ENCODE measurements at places on chromosomes 7 and 10. TPM values are rescaled to one million over a fixed set of nuclear protein-coding genes. Genes with fewer than 3 reads are reported as not detected.

DNA sequence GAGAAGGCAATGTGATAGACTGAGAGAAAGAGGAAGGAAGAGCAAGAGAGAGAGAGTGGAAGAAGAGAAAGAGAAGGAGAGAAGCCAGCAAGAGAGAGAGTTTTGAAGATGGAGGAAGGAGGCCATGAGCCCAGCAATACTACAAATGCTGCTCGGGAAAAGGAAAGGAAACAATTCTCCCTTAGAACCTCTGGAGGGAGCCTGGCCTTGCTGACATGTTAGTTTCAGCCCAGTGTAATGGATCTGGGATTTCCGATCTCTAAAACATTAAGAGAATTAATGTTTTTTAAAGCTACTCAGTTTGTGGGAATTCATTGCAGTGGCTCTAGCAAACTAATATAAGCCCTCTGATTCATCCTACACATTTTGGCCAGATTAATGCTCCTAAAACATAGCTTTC is 206.8 kb upstream of the MTPN start:
- DNase-seq = no peak

DNA sequence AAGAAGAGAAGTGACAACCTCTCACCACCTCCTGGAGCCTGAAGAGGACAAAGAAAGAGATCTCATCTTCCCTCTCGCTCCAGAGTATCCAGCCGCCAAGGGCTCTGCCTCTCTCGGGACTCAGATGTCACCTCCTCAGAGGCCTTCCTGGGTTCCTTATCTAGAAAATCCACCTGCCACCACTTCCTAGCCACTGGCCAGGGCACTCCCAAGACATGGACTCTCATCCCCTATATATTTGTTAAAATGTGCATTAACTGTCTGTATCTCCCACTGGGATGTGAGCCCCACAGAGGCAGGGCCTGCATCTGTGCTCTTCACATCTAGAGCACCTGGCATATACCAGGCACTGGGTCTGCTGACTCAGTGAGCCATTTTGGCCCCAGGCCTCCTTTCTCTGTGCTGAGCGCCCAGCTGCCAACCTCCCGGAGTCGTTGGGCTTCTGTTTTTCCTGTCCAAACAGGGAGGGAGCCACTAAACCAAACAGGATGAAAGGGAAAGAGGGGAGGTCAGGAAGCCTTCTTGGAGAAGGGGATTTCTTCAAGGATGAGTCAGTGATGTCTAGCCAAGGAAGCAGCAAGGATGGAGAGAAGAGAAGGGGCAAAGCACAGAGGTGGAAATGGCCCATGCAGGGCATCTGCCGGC is 58.9 kb downstream of the KCNMA1 start:
- DNase-seq = no peak

AFAP1L2 gene
- 0.45 TPM for total RNA-seq

DNA sequence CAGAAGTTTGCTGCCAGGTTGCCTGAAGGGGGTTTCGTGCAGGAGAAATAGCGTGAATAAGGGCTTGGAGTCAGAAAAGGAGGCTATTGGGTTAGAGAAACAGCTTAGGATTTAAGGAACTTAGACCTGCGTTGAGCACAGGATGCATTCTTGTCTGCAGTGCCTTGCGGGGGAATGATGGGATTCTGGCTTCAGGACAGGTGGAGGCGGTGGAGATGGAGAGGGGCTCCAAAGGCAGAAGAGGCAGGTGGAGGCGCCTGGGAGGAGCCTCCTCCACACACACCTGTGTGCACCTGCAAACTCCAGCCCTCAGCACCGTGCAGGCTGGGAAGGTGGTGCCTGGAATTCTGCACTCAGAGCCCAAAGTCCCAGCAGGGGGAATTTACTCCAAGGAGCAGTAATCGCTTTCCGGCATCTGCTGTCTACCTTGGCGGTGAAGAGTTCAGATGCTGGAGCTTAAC is 1.8 kb downstream of the CLIP2 start:
- DNase-seq = no peak

C7orf57 gene
- 0.15 TPM for total RNA-seq

DNA sequence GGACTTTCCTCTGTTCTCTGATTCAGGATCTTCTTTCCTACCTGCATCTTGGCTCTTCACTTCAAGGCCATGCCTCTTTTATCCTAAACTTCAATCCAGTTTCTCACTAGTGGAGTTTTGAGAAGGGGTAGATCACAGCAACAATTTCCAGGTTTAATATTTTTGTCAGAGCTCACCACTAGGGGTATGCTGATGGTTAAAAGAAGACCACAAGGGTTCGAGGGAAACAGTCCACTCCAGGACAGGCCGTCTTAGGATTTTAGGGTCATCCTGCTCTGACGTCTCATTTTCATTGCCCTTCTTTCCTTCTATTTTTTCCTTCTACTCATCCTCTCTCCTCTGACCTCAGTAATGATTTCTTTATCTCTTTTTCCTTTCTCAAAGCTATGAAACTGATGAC is 11.3 kb downstream of the STAG3 start:
- DNase-seq = no peak

GRCh38 chr10:117226813-117227451 is 14.0 kb upstream of the SLC18A2 start:
- no peak for DNase-seq

LBX1 gene
- total RNA-seq = not detected

DNA sequence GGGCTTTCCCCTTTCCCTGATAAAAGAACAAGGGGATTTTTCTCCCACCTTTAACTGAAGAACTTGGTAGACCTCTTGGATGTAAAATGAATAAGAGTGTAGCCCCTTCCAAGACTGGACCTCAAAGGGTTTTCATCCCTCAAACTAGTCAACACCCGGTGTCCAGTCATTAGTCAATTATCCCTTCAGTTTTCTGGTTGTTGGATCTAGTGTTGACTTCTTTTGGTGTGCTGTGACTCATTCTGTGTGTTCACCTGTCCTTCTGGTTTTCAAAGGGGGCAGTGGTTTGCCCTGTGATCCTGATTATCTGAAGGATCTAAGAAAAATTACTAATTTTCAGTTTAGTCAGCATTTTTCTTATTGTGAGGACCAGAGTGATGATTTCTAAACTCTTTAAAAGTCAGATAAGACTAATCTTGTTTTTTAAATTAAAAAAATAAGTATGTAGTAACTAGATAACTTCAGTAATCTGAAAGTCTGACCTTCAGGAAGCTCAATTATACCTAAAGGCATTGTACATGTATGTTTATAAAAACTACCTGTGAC is 583.5 kb downstream of the CNTNAP2 start:
- DNase-seq = no peak

GRCh38 chr10:92493362-92493761 is 80.5 kb downstream of the IDE start:
- DNase-seq = no peak

GRCh38 chr7:129707910-129708499 is 96.5 kb downstream of the NRF1 start:
- no peak for DNase-seq

WNT16 gene
- total RNA-seq = not detected

CDHR1 gene
- total RNA-seq = 1.3 TPM

TBX20 gene
- total RNA-seq = not detected

DNA sequence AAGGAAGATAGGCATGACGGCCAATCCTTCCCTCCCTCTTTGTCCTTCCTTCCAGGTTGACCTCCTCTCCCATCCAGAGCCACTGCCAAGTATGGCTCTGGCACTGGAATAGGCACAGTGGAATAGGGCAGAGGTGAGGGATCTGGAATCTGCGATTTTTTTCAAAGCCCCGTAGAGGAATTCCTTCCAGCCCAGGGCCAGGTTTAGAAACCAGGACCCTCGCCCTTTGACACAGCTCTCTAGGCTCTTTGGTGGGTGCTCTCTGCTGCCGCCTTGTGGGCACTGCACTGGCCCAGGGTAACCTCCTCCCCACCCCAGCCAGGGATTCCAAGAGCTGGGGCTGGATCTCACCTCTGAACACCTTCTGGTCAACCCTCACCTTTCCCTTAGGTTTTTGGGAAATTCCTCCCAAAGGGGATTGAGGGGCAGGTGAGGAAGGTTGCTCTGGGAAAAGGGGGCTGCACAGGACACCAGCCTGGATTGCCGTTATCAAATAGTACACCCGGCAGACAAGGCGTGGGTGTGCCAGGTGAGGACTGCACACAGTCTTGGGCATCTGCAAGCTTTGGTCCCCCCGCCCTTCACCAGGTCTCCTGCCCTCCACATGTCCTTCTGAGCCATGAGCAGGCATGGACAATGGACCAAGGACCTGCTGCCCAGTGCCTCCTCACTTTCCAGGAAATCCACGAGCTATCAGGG is 22.8 kb downstream of the C10orf105 start:
- DNase-seq = peak; percentile 67

GRCh38 chr7:86644282-86645224 is 844 bp downstream of the GRM3 start:
- no peak for DNase-seq

TMEM184A gene
- total RNA-seq = 0.19 TPM

GRCh38 chr10:7485244-7485556 is 74.4 kb upstream of the SFMBT2 start:
- DNase-seq = no peak

ENKUR gene
- total RNA-seq = not detected

GRCh38 chr7:27115221-27116026 is 12.9 kb upstream of the HOXA2 start:
- DNase-seq = no peak

DNA sequence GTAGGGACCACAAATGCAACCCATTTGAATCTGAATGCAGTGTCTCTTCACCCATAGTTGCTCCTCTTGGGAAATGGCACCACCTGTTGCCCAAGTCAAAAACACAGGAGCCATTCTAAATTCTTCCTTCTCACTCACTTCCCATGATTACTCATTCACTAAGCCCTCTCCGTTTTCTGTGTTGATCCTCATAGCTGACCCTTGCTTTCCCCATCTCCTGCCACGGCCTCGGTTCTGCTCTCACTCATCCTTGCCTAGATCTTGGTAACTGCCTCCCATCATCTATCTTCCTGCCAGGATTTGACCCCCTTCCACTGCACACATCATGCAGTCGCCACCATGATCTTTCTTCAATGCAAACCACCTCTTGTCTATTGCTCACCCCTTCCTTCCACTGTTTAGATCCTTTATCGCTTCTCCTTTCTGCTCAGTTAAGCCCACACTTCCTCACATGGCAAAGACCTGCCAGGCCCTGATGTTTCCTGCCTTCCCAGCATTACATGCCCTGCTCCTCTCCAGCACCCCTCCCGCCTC is 19.0 kb upstream of the CPN1 start:
- DNase-seq = no peak

ARL4A gene
- 14.5 TPM for total RNA-seq

- no peak for DNase-seq
These were observed 18.1 kb upstream of the GSTK1 start for GRCh38 chr7:143245123-143245522.
